ENCODE measurements at places on chromosomes 7 and 10. TPM values are rescaled to one million over a fixed set of nuclear protein-coding genes. Genes with fewer than 3 reads are reported as not detected.

GRCh38 chr7:90276033-90276728 is 31.2 kb downstream of the CFAP69 start:
- no peak for DNase-seq

DNA sequence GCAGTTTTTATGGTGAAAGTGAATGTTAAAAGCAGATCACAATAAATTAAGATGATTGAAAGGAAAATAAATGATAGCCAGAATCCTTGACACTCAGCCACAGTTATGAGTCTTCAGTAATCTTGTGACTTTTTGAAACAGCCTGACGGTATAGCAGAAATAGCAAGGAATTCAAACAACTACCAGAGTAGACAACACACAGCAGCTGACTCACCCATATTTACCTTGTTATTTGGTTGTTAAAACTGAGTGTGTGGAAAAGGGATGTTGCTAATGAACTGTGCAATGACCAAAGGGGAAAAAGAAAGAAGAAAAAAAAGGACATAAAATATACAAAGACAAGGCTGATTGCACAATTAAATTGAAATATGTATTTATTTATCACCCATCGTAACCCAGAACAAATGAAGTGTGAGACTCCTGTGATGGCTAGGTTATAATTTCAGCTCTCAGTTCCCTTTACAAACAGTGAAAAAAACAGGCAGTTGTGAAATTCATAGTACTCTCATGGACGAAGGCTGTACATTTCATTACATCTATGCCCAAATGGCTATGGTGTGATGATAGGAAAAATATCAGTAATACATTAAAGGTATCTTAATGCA is 1023.0 kb upstream of the SORCS1 start:
- DNase-seq: no peak

Gene SFRP5
- total RNA-seq: not detected

DNA sequence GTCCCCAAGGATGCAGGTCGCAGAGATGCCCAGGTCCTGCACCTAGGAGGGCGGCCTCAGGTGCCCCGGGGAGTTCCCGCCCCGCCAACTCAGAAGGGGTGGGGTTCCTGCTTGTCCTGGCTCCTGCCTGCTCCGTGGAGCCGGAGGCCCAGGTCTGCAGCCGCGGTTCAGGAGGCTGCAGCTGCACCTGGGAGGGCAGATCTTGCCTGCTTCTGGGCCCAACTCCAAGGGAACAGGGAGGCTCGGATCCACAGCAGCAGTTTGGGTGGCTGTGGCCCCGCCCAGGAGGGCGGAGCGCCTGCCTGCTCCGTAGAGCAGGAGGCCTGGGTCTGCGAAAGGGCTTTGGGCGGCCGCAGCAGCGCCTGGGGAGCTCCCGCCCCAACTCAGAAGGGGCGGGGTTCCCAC is 108.2 kb upstream of the EGR2 start:
- no peak for DNase-seq

Gene COBL
- not detected for total RNA-seq

DNA sequence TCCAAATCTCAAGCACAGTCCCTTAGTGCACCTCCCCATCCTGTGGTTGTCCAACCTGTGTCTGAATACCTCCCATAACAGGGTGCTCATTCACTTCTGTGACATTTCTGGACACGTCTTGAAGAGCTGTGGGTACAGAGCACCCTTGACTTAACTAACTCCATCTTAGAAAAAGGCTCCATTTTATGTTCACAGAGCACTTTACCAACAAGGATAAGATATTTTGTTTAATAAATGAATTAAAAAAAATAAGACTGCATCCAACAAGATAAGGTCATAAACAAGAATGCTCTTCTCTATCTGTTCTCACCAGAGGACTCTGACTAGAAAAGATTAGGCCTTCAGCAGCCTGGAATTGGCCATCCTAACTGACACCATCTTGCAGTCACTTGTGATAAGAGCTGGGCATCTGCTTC is 335.2 kb upstream of the ZNF32 start:
- no peak for DNase-seq

- no peak for DNase-seq
These were observed 182.8 kb upstream of the MBL2 start for GRCh38 chr10:52955337-52955736.

DNA sequence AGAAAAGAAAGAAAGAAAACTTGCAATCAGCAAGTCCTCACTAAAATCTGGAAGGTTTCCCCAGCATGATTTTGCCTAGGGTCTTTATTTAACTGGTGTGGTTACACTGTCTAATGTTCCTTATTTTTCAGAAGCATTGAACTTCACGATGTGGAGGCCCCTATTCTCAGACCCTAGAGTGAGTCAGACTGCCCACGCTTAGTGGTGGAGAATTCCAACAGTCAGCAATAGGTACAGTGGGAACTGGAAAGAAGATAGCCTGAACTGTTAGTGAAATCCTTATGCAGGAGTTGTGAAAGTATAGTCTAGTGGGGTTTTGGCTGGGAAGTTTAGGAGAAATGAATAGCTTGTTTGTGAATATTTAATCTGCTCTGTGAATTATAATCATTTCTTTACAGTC is 115.0 kb downstream of the FZD1 start:
- no peak for DNase-seq

DNA sequence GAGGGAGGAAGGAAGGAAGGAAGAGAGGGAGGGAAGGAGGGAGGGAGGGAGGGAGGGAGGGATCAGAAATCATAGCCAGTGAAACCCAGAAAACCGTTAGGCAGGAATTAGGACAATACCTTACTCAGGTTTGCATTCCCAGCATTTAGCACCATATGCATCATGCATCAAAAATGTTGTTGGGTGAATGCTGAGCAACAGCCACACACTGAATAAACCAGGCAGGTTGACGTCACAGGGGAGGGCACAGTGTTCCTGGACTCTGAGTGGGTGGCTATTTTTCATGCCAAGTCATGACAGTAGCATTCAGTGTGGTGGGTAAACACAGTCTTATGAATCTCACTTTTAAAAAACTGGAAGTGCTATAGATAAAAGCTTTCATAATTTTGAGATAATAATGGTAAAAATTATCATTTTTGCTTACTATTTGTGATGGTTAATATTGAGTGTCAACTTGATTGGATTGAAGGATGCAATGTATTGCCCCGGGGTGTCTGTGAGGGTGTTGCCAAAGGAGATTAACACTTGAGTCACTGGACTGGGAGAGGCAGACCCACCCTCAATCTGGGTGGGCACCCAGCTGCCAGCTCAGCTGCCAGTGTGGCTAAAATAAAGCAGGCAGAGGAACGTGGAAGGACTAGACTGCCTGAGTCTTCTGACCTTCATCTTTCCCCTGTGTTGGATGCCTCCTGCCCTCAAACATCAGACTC is 199.1 kb upstream of the PRKCQ start:
- DNase-seq: peak; percentile 20

DNA sequence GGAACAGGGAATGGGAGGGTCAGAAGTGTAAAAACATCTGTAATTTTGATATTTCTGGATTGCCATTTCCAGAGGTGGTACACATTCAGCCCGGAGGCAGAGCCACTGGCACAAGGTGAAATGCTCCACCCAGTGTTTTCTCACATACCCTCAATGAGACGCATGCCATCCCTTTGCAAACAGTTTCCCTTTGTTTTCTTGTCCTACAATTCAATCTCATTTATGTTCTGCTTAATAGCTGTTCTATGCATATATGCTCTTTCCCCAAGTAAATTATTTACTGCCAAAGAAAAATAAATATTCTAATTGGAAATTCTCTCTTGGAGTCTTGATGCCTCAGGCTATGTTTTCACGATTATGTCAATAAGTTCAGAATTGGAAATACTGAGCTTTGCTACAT is 369.7 kb upstream of the AKR1E2 start:
- DNase-seq: no peak

- no peak for DNase-seq
These were observed 18.5 kb downstream of the ZC3HC1 start for GRCh38 chr7:130032698-130033097.

- no peak for DNase-seq
These were observed 48.1 kb upstream of the EBF3 start for GRCh38 chr10:130012129-130012528.

GRCh38 chr10:18659819-18660535 is 746 bp downstream of the ARL5B start:
- DNase-seq: no peak

GRCh38 chr7:94272821-94273583 is 121.7 kb upstream of the COL1A2 start:
- DNase-seq: no peak

Gene ASAH2
- total RNA-seq: 0.88 TPM

Gene CADPS2
- total RNA-seq: 12.4 TPM

Measured in glomerular endothelial cell (primary cell).